ENCODE measurements at places on chromosomes 4 and X.

GRCh38 chr4:65600656-65601055 lies 69.6 kb downstream of the EPHA5 start:
- no peaks in the 10 kb centered on the region for H3K27me3 ChIP-seq
- no peak for DNase-seq
- no peak overlapping the region for H3K4me3 ChIP-seq
- no peaks in the 10 kb centered on the region for H3K36me3 ChIP-seq
- H3K27ac ChIP-seq: no peak overlapping the region

DNA sequence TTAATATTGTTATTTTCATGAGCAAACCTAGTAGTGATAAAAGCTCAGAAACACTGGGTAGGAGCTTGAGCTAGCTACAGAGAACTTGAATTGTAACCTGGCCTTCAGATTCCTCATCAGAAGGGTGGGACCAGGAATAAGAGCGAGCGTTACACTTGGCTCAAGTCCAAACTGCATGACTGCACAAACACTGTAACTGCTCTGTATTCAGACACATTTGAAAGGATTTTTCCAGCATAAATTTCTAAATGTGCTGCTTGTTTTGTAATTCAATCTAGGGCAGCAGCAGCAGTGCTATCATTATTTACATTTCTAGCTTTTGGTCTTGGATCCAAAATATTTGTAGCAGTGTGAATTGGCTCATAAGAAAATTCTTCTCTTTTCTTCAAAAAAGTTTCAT lies 133.0 kb upstream of the TMLHE start:
- no peak overlapping the region for H3K27ac ChIP-seq
- DNase-seq: no peak
- no peak overlapping the region for H3K4me3 ChIP-seq
- H3K36me3 ChIP-seq: no peaks in the 10 kb centered on the region

DNA sequence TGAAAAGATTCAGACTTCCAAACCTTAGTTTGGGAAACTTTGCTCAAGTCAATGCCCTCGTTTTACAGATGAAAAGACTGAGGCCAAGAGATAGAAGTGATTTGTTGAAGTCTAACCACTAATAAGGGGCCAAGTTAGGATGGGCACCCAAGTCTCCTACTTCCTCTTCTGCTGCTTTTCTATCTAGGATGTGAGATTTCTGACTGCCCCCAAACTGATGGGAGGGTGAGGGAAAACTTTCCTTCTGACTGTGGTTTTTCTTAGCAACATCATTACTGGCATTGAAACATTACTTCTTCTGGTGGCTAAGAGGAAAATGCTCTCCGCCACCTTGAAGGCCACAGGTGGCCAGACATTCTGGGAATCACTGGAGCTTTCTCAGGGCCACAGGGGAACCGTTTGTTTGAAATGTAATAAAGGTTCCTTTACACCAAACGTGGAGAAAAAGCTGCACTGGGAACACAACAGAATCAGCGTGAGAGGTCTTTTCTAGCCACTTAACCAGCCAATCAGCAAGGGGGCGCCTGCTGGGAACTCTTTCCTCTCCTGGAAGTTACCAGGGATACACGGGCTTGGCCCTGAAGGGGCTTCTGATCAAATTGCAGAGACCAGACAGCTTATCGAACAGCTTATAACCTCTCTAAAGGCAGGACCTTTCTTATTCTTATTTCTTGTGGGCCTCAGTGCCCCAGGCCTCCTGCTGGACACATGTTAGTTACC lies 115.9 kb upstream of the TEX13D start:
- H3K36me3 ChIP-seq: no peaks in the 10 kb centered on the region
- no peaks in the 10 kb centered on the region for H3K27me3 ChIP-seq
- peaks cover 3% of the 10 kb centered on the region for H3K4me1 ChIP-seq
- no peak overlapping the region for H3K4me3 ChIP-seq

DNA sequence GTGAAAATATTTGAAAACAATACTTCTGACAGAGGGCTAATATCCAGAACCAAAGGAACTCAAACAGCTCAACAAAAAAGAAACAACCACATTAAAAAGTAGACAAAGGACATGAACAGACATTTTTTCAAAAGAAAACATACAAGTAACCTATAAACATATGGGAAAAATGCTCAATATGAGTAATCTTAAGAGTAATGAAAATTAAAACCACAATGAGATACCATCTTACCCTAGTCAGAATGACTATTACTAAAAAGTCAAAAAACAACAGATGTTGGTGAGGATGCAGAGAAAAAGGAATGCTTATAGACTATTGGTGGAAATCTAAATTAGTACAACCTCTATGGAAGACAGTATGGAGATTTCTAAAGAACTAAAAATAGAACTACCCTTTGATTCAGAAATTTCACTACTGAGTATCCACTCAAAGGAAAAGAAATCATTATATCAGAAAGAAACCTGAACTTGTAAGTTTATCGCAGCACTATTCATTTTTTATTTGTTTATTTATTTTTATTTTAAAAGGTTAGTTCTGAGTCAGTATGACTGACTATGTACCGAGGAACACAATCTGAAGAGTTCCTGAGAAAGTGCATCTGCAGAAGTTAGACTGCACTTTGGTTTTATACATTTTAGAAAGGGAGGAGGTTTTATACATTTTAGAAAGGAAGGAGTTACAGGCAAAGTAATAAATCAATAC lies 231.3 kb downstream of the INPP4B start:
- no peaks in the 10 kb centered on the region for H3K27me3 ChIP-seq
- H3K27ac ChIP-seq: no peak overlapping the region
- DNase-seq: no peak
- no peak overlapping the region for H3K4me3 ChIP-seq

- H3K36me3 ChIP-seq: no peaks in the 10 kb centered on the region
- H3K27me3 ChIP-seq: no peaks in the 10 kb centered on the region
- H3K4me3 ChIP-seq: no peak overlapping the region
- no peak for DNase-seq
- no peak overlapping the region for H3K27ac ChIP-seq
Measured at GRCh38 chrX:9659571-9660195, 106.0 kb downstream of the GPR143 start.

Measured in iPS DF 6.9 (cell line).